ENCODE measurements at places on chromosomes 1 and 21. TPM values are rescaled to one million over a fixed set of nuclear protein-coding genes. Genes with fewer than 3 reads are reported as not detected.

DNA sequence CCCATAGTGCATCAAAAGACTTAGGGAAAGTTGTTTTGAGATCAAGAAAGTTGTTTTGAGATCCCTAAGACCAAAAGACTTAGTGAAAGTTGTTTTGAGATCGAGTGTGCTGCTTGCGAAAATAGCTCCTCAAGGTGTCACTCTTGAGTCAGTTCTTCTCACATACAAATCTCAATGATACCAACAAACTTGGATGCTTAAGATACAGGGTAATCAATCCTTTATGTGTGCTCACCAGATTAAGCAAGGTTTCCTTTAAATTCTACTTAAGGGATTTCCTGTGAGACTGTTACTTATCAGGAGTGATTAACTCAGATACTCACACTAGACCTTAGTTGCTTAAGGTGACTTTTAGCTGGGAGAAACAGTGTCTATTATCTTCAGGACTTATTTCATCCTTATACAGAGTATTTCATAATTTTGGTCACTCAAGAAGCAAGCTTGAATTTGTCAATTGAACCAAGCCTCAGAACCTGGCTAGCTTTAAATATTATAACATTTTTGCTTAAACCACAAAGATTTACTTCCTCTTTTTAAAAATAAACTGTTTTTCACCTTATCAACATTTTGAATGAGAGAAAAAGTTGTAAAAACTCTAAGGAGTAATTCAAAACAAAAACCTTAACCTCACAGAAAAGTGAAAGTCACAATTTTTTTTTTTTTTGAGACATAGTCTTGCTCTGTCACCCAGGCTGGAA is 8.0 kb upstream of the RLF start:
- DNase-seq: peak; percentile 76

GPR37L1 gene
- total RNA-seq: not detected

ZNF648 gene
- not detected for total RNA-seq

PGBD5 gene
- total RNA-seq: not detected

DNA sequence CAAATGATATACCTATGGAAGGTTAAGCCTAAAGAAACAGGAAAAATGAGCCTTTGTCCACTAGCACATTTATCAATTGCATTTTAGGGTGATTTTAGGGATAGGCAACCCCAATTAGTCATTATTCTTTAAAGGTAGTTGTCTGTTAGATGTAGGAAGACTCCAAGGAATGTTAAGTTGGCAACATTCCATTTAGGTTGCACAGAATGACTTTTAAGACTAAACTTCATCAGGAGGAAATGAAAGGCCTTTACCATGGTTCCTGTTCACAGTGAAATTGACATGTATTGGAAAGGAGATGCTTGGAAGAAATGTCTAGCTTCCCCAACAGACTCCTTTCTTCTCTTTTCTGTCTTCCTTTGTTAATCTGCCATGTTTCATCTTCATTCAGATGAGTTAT is 1.6 kb upstream of the APOBEC4 start:
- no peak for DNase-seq

FAM72D gene
- total RNA-seq: 3.3 TPM

DNA sequence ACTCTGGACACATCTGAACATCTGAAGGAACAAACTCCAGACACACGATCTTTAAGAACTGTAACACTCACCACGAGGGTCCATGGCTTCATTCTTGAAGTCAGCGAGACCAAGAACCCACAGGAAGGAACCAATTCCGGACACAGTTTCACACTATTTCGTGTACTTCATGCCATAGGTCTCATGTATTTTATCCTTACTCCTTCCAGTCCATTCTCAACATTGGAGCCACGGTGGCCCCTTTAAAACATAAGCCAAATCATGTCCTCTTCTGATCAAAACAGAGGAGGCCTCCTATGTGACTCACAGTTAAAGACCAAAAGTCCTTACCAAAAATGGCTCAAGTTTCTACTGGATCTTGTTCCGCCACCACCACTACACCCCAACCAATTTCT is 29.8 kb upstream of the RCOR3 start:
- DNase-seq: no peak

TACSTD2 gene
- 30.7 TPM for total RNA-seq

LY9 gene
- not detected for total RNA-seq

DNA sequence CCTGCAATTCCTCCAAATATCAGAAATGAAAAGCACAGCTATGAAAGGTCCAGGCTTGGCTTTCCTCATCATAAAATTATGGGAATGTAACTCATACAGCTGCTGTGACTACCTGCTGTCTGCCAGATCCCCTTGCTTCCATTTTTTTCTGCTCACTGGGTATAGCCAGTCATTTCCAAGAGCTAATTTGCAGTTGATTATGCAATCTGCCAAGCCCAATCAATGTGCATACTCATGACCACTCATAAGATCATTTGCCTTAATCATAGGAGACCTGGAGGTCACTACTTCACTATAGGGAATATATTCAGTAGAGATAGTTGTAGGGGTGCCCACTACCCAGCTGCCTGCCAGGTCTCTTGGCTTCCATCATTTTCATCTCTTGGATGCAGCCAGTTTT is 417.7 kb upstream of the ZRANB2 start:
- DNase-seq: no peak

WDR64 gene
- total RNA-seq: not detected

GRCh38 chr1:995665-996633 is 3.9 kb downstream of the HES4 start:
- no peak for DNase-seq

DNA sequence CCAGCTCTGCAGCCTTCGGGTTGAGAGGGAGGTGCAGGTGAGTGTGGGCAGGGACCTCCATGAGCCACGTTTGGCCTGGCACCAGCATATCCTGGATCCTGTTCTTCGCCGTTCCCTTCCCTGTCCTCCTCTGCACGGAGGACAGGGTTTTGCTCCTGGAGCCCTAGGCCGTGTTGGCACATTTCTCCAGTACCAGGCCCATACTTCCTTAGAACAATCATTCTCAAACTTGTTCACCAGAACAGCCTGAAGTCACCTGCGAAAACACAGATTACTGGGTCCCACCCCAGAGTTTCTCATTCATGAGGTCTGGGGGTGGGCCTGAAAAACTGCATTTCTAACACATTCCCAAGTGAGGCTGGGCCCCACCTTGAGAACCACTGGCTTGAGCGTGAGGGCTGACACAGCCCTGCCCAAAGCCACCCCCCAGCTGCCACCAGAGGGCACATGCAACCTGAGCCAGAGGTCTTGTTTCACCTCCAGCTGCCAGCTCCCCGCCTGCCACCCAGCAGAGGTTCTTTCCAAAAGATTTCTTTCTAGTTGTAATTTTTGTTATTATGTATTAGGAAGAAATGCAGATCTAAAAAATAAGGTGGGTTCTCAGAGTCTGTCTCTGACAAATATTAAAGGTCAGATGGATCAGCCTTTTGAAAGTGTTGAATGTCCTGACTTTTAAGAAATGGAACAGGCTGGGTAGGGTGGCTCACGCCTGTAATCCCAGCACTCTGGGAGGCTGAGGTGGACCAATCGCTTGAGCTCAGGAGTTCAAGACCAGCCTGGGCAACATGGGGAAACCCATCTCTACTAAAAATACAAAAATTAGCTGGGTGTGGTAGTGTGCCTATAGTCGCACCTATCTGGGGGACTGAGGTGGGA is 39.6 kb upstream of the LDLRAP1 start:
- peak; percentile 21 for DNase-seq

ANXA9 gene
- total RNA-seq: not detected

ZMYND12 gene
- total RNA-seq: not detected

GRCh38 chr1:19710825-19711611 is 46.3 kb downstream of the HTR6 start:
- no peak for DNase-seq

DNA sequence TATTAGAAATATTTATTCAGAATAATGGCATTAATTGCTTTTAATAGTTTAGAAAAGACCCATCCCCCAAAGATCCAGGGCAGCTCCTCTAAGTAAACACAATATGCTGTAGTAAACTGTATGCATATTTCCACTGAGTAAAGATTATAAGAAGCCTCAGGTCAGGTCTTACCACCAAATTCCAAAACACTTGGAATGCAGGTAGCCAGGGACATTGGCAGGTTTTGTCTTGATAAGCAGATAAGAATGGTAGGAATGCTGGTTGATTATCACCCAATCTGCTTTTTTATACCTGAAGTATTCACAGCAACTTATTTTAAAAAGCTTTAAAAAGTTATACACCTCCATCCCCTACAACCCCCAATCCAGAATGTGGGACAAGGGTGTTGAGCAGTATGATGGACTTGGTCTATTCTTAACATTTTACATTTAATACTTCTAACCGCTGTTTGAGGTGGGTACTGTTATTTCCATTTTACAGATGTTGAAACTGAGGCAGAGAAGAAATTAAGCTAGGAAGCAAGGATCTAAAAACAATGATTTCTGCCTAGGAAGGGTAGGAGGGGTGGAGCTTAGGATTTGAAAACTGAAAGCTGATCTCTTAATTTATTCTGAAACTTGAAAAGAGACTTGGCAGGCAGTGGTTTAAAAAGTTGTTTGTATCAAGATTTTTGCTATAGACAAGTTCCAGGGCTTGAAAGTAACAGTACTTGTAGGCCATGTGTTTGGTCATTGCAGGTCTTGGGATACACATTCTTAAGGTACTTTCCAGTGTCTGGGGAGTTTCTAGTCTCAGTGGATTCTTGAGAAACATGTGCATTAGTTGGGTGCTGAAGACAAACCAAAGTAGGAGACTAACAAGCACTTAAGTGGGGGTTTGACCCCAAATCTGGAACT is 15.6 kb upstream of the THEM4 start:
- DNase-seq: no peak

FCRL6 gene
- total RNA-seq: not detected

ARHGAP30 gene
- total RNA-seq: not detected

DNA sequence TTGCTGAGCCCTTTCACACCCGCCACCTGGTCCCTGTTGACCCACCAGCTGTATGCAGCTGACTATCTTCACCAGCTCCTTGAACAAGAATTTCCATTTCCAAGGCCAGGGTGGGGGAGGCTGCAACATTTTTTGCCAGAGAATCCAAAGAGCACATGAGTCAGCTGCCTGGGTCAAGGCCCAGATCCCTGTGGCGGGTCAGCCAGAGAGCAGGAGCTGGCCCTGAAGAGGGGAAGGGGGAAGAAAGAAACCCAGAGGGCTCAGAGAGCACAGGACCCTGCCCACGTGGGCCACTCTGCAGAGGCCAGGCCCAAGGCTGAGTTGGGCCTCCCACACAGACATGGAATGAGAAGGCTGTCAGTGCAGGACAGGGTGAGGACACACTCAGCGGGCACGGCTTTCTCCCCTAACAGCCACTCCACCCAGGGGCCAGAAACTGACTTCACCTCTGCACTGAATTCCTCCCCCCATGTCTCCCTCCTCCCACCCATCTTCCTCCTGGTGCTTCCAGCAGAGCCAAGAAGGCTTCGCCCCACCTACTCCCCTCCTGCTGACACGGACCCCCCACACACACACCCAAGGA is 28.9 kb downstream of the S100A6 start:
- no peak for DNase-seq

GRCh38 chr1:168259567-168259966 is 21.1 kb upstream of the TBX19 start:
- no peak for DNase-seq

DNA sequence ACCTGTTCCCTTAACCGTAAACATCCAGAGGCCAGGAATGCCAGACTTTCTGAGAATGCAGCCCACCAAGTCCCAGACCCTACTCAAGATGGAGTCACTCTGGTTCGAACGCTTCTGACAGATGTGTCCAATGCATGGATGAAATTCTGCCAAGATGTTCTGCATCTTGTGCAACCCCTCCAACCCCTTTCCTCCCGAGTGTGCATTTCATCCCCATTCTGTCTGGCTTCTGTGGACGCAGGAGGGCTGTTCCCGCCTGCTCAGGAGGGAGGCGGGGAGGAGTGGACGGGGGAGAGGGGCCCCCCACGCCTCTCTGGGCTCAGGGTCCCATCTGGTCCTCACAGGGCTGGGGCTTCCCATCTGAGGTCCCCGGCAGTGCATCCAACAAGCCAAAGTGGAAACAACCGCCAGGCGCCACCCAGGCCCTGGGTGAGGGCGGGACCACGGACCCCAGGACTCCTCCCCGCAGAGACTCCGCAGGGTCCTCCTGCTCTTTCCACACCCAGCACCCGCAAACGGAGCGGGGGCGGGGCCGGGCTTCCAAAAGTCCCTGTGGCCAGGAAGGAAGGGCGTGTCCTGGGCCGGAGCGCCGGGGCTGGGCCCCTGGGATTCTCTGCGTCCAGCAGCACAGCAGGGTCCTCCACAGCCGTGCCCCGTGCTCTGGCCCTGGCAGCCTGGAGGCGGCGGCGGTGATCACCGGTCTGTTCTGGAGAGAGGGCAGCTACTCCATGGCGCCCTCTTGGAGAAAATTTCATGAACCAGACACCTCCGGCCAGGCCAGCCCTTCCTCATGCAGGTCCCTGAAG is 27.8 kb upstream of the SUMO3 start:
- DNase-seq: peak; percentile 68

FNDC5 gene
- not detected for total RNA-seq

HMGCL gene
- 24.2 TPM for total RNA-seq

ITLN2 gene
- total RNA-seq: not detected

- DNase-seq: no peak
These were observed 13.0 kb upstream of the KLHDC8A start for GRCh38 chr1:205369701-205370123.

GRCh38 chr1:219639876-219640577 is 27.1 kb upstream of the ZC3H11B start:
- no peak for DNase-seq

GRCh38 chr1:17923666-17924065 is 168.5 kb downstream of the ACTL8 start:
- DNase-seq: no peak

DNA sequence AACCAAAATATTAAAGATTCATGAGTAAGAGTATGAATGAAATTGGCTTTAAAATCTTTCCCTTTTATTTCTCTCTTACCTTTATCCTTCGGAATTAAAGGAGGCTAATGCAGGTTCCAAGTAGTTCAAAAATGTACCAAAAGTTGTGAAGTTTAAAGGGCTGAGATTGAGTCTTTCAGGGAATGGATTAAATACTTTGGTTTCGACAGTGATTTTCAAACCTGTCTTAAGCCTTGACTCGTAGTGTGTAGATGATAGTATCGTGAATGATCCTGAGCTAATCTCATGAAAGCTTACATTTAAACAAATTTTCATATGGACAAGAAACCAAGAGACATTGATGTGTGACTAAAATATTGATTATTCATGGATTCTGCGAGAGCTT is 66.9 kb downstream of the DYRK1A start:
- DNase-seq: no peak

S100A2 gene
- total RNA-seq: 4.0 TPM

DNA sequence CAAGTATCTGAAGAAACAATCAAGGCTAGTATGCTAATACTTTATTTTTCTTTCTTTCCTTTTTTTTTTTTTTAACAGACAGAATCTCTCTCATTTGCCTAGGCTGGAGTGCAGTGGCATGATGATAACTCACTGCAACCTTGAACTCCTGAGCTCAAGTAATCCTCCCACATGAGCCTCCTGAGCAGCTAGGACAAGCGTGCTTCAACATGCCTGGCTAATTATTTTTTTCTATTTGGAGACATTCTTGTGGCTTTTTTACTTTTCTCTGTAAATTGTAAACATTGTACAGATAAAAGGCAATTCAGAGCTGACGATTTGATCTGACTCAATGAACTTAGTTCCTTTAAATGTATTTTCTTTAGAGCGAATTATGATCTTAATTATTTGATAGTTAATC is 41.4 kb downstream of the CCDC18 start:
- DNase-seq: no peak

MAP1LC3C gene
- not detected for total RNA-seq

GRCh38 chr1:7705048-7705907 is 65.8 kb upstream of the VAMP3 start:
- DNase-seq: no peak

TMEM52 gene
- total RNA-seq: 1.6 TPM

NPHS2 gene
- not detected for total RNA-seq

SPATA21 gene
- not detected for total RNA-seq

GRCh38 chr1:241637046-241637590 is 3.1 kb downstream of the CHML start:
- DNase-seq: no peak

- DNase-seq: no peak
These were observed 26.3 kb downstream of the ZNF648 start for GRCh38 chr1:182035097-182035770.
